ENCODE measurements at places on chromosomes 2 and 18. TPM values are rescaled to one million over a fixed set of nuclear protein-coding genes. Genes with fewer than 3 reads are reported as not detected.

EGR4 gene
- total RNA-seq: not detected

DNA sequence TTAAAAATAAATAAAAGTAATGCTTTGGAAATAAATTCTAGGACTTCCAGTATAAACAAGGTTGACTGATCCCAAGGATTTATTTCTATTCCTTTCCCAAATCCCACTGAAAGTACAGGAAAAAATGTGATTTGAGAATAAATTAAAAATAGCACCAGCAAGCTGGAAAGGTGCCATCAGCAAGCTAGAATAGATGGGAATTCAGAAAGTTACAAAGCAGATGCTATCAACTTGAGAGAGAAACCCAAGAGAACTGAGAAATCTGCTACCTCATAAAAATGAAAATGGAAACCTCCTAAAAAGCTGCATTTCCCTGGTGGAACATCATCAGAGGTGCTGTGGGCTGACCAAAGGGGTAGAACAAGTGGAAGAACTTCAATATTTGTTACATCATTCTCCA is 148.6 kb upstream of the KCNJ3 start:
- no peak for DNase-seq
- no peaks in the 10 kb centered on the region for H3K27me3 ChIP-seq
- H3K27ac ChIP-seq: no peak overlapping the region
- no peak overlapping the region for H3K4me3 ChIP-seq

- no peak for DNase-seq
- no peaks in the 10 kb centered on the region for H3K36me3 ChIP-seq
- no peaks in the 10 kb centered on the region for H3K27me3 ChIP-seq
- no peaks in the 10 kb centered on the region for H3K4me1 ChIP-seq
These were observed 309.1 kb upstream of the CYRIA start for GRCh38 chr2:16974688-16975087.

GRCh38 chr2:133497270-133497893 is 70.9 kb downstream of the NCKAP5 start:
- H3K27me3 ChIP-seq: peaks cover 57% of the 10 kb centered on the region
- H3K4me1 ChIP-seq: no peaks in the 10 kb centered on the region
- no peak for DNase-seq
- H3K4me3 ChIP-seq: no peak overlapping the region
- no peaks in the 10 kb centered on the region for H3K36me3 ChIP-seq
- no peak overlapping the region for H3K27ac ChIP-seq

LBH gene
- total RNA-seq: 34.4 TPM

DNA sequence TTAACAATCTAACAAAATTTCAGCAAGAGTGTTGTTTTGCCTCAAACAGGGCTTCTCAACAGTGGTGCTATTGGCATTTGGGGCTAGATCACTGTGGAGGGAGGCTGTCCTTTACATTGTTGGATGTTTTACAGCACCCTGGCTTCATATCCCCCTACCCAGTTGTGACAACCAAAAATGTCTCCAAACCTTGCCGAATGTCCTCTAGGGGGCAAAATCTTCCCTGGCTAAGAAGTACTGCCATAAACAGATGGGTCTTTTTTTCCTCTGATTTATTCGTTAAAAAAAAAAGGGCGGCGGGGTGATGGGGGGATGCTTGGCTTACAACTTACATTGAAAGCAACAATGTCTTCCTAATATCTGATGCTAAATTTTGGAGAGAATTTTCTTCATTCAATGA is 207.6 kb upstream of the CCDC150 start:
- no peak overlapping the region for H3K27ac ChIP-seq
- DNase-seq: no peak
- H3K4me1 ChIP-seq: no peaks in the 10 kb centered on the region
- H3K4me3 ChIP-seq: no peak overlapping the region
- H3K36me3 ChIP-seq: no peaks in the 10 kb centered on the region
- H3K27me3 ChIP-seq: no peaks in the 10 kb centered on the region

ZNF2 gene
- 4.9 TPM for total RNA-seq

GRCh38 chr2:46335391-46336282 is 38.4 kb downstream of the EPAS1 start:
- peaks cover 39% of the 10 kb centered on the region for H3K4me1 ChIP-seq
- no peaks in the 10 kb centered on the region for H3K27me3 ChIP-seq
- H3K4me3 ChIP-seq: no peak overlapping the region

DNA sequence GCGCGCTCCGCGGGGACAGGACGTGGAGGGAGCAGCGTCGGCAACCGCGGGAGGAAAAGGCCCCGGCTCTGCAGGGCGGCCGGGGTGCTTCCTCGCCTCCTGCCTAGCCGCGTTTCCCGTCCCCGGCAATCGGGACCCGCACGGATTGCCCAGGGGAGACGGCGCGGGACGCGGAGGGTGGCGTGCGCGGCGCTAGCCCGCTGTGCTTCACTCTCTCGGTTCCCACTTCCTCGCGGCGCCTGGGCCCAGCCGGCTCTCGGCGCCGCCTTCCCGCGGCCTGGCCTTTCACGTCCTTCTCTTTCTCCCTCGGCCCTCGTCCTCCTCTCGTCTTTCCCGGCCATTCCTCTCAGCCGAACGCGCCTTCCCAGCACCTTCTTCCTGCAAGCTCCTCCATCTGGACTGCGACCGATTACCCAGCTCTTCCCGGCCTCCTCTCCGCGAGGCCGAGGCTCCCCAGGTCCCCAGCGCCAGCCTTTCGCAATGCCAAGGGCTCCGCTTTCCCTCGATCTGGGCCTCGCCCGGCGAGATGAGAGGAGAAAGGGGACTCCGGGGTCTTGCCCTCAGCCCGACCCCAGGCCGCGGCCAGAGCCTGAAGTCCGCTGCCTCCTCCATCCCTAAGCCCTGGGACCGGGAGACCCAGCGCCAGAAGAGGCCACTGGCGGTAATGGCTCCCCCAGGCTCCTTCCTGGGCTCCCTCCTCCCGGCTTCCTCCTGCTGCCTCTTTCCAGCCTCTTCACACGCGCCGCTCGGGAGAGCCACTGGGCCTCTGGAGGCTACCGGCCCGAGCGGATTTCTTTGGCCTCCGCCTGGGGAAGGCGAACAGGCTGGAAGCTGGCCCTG is 34.3 kb upstream of the ATP6V1B1 start:
- no peaks in the 10 kb centered on the region for H3K36me3 ChIP-seq
- peak overlapping the region; percentile 67 for H3K4me3 ChIP-seq
- H3K27ac ChIP-seq: no peak overlapping the region
- H3K27me3 ChIP-seq: peaks cover 36% of the 10 kb centered on the region
- no peak for DNase-seq

DNA sequence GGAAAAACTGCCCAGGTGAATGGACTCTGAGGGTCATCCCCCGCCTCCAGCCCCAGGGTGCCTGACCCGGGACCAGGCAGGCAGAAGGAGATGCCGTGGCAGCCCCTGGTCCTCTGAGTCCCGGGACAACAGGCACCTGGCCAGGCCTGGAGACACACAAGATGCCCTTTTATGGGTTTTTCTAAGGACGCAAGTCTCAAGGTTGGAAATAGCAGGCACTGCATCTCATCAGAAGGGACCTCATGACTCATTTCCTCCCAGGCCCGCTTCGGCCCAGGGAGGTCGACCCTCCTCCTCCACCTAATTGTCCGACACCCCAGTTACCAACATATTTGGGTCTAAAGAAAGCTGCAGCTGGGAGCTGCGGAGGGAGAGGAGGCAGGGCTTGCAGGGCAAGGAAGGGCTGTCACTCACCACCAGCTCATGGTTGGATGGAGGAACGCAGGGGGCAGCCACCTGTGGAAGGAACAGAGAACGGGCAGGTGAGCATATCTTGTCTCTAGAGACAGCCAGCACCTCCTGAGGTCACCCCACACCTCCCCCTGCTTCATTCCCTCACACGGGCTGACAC is 82.9 kb downstream of the TNS1 start:
- no peaks in the 10 kb centered on the region for H3K27me3 ChIP-seq
- H3K4me1 ChIP-seq: no peaks in the 10 kb centered on the region
- no peak for DNase-seq
- no peaks in the 10 kb centered on the region for H3K36me3 ChIP-seq
- no peak overlapping the region for H3K4me3 ChIP-seq
- no peak overlapping the region for H3K27ac ChIP-seq

GCC2 gene
- 49.1 TPM for total RNA-seq

- H3K36me3 ChIP-seq: no peaks in the 10 kb centered on the region
- no peak for DNase-seq
- no peak overlapping the region for H3K4me3 ChIP-seq
- H3K27ac ChIP-seq: no peak overlapping the region
- H3K4me1 ChIP-seq: no peaks in the 10 kb centered on the region
These were observed 51.8 kb downstream of the MTHFD2 start for GRCh38 chr2:74250189-74250631.

PHOSPHO2 gene
- 5.9 TPM for total RNA-seq

DNA sequence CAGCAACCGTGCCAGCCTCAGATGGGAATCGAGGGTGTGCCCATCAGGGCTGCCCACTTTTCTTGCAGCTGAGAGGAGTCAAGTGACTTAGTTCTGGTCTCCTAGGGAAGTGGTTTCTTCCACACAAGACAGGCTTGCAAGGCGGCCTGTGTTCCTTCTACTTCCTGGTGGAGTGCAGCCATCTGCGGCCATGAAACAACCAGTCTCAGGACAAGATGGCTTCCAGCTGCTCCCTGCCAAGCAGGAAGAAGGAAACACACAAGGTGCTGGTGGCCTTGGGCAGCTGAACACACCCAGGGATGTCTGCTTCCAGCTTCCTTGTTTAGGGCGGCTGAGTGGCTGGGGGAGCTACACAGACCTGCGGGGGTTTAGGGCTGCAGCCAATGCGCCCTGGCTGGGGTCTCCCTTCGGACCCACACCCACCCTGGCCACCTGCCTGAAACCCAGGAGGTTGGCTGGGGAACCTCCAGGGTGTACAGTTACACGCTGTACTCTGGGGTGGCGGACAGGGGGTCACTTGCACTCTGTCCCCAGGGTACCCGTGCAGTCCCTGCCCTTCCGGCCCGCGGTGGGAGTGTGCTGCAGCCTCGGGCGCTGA is 34.7 kb downstream of the PTPN18 start:
- H3K4me1 ChIP-seq: peaks cover 15% of the 10 kb centered on the region
- peak; percentile 36 for DNase-seq
- H3K4me3 ChIP-seq: peak overlapping the region; percentile 85
- H3K36me3 ChIP-seq: no peaks in the 10 kb centered on the region

GRCh38 chr2:5410991-5411700 is 281.0 kb upstream of the SOX11 start:
- DNase-seq: no peak
- no peaks in the 10 kb centered on the region for H3K4me1 ChIP-seq
- H3K36me3 ChIP-seq: no peaks in the 10 kb centered on the region
- H3K27me3 ChIP-seq: peaks cover 6% of the 10 kb centered on the region
- no peak overlapping the region for H3K27ac ChIP-seq

GRCh38 chr2:20428717-20429490 is 18.0 kb upstream of the RHOB start:
- H3K4me3 ChIP-seq: no peak overlapping the region
- H3K4me1 ChIP-seq: 0 out of 2 replicates have a peak, but pooled peaks cover 8% of the 10 kb centered on the region
- H3K27ac ChIP-seq: no peak overlapping the region
- no peaks in the 10 kb centered on the region for H3K27me3 ChIP-seq

GRCh38 chr18:78995740-78996395 is 16.2 kb downstream of the SALL3 start:
- H3K36me3 ChIP-seq: no peaks in the 10 kb centered on the region
- no peak overlapping the region for H3K4me3 ChIP-seq
- no peak for DNase-seq
- H3K4me1 ChIP-seq: no peaks in the 10 kb centered on the region
- no peak overlapping the region for H3K27ac ChIP-seq

CCDC121 gene
- 2.9 TPM for total RNA-seq

DNA sequence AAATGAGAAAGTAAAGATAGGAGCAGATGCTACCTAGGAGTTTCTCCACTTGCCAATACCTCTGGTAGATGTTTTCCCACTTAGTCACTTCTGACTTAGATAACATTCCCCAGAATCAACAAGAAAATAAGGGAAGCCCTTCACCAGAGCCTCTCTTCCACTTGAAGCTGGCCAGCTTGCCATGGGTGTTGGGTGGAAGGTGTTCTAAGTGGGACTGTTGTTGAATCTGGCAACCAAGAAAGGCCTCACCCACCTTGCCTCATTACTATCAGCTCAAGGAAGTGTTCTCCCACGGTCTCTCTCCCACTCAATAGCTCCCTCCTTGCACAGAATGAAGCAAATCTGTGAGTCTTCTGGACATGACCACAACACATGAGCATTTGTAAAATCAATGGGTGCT is 100.4 kb upstream of the REG3A start:
- no peak overlapping the region for H3K27ac ChIP-seq
- H3K4me1 ChIP-seq: no peaks in the 10 kb centered on the region
- H3K36me3 ChIP-seq: no peaks in the 10 kb centered on the region
- no peak for DNase-seq
- no peaks in the 10 kb centered on the region for H3K27me3 ChIP-seq

KATNAL2 gene
- total RNA-seq: 9.4 TPM

DNA sequence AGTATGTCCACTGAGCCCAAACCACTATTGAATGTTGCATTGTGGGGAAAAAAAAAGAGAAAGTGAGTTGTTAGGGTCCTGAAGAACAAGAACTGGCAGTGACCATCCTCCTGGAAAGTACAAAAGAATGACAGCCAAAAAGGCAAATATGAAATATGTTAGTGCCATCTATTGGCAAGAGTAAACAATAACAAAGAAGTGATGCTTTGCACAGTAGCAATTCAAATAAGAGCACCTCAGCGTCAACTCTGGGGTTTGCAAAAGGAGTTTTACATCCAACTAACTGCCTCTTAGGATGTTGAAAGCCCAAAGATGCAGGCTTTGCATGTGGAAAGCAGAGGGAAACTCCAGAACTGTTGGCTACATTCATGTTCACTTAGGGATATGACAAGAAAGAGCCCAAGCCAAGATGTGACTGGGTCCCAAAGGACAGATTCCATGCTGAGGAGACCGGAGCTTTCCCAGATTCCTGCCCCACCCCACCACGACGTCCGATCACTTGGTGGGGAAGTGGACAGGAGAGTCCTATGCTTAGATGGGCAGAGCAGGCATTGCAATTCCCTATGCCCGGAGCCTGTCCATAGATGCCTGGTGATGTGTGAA is 15.6 kb downstream of the TRABD2A start:
- H3K36me3 ChIP-seq: no peaks in the 10 kb centered on the region
- H3K27me3 ChIP-seq: peaks cover 35% of the 10 kb centered on the region
- peak; percentile 36 for DNase-seq
- no peak overlapping the region for H3K4me3 ChIP-seq
- no peak overlapping the region for H3K27ac ChIP-seq
